Fibroblast of skin of back (primary cell): ENCODE measurements at places on chromosomes 7 and 10.

- DNase-seq = peak; percentile 69
Measured at GRCh38 chr7:155763691-155764437, 48.4 kb downstream of the SHH start.

DNA sequence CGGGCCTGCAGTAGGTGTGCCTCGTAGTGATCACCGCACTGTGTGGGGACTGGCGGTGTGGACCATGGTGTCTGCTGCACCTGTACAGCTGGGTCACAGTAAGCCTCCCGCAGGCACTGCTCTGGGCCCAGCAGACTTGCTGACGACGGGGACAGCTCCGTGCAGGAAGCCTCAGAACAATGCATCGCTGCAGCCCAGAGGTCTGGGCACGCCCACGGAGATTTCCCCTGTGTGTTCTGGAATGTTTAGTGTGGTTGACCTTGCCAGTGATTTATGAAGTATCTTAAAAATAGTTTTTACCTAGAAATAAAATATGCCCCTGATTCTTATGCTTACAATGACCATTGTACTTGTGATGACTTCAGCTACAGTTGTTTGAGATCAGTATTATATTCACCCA, 59.1 kb upstream of the ZNF32 start:
- peak; percentile 74 for DNase-seq

DNA sequence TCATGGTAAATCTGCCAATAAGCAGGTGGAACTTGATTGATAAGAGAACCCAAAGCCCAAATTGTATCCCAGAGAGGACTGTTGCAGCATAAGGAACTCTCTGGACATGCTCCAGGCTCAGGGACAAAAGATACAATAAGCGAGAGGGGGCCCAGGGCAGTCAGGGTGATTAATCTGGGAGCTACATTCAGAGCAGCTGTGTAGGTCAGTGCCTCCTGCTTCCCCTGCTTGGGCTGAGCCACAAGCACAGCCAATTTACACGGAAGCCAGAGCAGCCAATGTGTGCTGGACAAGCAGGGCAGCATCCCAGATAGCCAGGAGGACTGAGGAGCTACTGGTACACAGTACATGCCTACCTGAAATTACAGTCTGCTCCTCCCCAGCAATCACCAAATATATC, 24.2 kb downstream of the MYPN start:
- DNase-seq = no peak

- no peak for DNase-seq
Measured at GRCh38 chr7:91201442-91202113, 62.7 kb upstream of the FZD1 start.

DNA sequence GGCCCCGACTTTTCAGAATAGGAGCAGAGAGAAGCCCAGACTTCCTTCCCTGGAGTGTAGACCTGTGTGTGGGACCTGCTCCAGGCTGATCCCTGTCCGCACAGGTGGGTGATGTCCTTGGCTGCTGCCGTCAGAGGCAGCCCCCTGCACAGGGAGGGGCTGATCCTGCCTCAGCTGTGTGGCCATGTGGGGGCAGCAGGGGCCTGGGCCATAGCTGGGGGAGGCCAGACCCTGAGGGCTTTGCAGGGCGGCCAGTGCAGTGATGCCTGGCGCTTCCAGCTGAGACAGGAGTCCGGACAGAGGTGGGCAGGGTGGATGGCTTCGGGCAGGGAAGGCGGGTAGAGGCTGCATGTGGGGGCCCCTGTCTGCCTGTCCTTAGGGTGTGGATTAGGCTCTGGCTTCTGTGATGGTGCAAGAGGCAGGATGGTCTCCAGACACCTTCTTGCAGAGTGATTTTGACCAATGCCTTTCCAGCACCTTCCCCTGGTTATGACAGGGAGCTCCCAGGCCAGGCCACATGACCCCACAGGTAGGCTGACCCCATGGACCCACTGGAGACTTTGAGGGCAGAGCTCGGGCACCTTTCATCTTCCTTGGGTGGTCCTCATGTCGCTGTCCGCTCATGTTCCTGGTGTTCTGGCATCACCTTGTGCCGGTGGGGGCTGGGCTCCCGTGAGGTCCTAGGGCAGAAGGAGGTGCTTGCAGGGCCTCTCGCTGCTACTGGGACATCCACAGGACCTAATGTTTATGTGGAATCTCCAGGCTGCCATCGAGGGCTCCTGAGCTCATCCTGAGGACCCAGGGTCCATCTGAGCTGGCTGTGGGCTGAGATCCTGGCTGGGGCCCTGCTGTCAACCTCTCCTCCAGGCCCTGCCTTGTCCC, 141.5 kb downstream of the ADCY1 start:
- no peak for DNase-seq

DNA sequence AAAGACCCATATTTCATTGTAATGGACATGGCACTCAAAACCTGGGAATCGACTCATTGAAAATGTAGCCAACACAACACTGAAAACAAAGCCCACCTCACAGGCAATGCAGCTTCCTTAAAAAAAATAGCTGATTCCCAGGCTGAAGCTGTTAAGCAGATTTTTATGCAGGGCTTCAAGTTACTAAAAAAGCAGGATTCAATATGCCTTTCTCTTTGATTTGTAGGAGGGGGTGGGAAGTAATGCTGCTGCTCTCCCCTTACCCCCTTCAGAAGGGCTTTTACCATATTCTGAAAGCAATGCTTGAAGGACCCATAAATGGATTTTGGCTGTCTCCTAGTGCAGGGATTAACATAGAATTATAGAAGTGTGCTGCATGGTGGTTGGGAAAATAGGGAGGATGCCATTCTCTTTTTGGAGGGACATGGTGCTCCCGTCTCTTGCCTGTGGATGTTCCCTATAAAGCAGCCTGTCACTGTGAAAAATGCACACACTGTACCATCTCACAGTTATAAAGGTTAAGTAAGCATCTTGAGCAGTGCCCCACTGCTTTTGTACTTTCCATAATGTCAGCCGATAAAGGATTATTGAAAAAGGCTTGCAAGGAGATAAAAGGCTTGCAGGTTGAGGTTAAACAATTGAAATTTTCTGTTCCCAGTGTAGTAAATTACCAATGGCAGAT, 262.8 kb downstream of the AUTS2 start:
- no peak for DNase-seq

DNA sequence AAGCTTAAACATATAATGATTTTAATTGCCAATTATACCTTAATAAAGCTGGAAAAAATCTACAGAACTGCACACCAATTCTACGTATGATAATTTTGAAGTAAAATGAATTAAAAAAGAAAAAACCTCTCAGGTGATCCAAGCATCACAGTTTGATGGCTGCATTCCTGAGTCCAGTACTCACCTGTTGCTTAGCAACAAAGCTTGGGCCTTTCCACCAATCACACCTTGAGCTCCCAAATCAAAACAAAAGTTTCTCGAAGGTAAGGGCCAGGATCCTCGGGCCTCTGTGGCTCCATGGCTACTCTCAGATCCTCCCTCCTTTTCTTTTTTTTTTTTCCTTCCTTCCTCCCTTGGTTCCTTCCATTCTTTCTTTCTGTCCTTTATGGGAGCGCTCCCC, 137.2 kb upstream of the PCBD1 start:
- DNase-seq = no peak

DNA sequence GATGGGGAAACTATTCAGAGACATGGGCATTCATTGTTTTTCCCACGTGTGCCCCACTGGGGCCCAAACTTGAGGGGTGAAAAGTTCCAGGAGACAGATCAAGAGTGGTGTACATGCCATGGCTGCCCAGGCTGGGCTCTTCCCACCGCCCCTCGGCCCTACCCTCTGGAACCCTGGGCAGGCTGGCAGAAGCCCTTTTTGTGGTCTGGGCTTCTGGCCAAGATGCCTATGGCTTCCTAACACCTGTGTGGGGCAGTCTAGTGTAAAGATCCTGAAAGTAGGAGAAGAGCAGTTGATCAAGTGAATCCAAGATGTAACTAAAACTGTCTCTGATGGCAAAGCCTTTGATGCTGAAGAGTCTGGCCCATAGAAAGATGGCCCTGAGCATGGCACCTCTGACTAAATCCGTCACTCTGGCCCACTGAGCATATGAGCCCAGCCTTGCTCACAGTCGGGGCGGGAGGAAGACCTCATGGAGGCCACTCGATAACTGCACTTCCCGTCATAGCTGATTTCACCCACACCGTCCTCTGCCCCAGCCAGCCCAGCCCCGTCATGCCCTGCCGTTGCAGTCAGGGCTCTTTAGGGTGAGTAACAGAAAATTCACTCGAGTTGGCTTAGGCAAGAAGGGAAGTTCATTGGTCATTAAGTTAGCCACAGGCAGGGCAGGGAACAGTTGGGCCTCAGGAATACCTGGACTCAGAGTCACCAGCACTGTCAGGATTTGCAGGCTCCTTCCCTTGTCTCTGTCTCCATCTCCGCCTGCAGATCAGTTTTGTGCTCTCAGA, 37.9 kb upstream of the MTPAP start:
- no peak for DNase-seq

DNA sequence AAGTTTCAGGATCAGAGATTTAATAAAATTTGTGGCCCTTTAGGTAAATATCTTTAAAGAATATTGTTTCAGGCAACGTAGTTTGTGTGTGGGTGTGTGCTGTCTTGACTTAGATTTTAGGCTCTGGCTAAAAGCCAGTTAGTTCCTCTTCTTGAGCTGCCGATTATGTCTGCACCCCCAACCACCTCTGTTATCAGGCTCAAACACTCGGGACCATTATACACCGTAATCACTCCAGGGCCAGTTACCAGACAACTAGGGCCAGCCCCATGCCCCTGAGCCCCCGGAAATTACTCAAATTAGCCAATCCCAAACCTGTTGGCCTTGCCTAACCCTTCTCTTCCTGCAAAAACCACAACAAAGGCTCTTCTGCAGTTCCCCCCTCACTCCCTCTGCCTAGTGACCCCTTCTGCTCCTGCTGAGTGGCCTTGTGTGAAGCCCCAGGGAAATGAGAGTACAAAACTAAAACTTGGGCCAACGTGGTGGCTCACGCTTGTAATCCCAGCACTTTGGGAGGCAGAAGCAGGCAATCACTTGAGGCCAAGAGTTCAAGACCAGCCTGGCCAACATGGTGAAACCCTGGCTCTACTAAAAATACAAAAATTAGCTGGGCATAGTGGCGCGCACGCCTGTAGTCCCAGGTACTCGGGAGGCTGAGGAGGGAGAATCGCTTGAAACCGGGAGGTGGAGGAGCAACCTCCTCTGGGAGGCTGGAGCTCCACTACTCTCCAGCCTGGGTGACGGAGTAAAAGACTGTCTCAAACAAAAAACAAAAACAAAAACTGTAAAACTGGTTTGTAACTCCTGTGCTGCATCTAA, 9.2 kb upstream of the HNRNPF start:
- DNase-seq = no peak

DNA sequence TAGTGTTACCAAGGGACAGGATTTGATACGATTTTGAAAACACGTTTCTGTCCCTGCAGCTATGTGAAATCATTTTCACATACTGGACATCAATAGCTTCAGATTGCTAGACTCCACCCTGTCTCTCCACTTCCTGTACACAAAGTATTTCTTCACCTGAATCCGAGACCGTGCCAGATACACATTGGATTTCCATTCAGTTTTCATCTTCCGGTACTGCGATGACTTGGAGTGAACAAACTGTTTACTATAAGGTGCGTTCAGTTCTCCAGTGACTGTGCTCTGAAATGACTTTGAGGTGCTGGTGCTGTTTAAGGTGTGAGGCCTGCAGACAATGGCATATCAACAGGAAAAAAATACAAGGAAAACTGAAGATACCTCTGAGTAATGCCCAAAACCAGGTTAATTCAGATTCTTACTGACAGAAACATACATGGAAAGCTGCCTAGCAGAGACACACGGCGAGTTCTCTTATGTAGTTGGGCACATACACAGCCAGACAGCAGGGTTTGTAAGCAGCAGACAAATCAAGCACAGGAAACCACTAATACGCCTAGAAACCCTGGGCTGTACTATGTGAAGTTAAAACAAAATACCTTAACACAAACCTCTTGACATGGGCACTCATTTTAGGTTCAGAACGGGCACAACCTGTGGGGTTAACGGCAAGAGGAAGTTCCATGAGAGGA, 119.2 kb downstream of the GALNT11 start:
- no peak for DNase-seq

DNA sequence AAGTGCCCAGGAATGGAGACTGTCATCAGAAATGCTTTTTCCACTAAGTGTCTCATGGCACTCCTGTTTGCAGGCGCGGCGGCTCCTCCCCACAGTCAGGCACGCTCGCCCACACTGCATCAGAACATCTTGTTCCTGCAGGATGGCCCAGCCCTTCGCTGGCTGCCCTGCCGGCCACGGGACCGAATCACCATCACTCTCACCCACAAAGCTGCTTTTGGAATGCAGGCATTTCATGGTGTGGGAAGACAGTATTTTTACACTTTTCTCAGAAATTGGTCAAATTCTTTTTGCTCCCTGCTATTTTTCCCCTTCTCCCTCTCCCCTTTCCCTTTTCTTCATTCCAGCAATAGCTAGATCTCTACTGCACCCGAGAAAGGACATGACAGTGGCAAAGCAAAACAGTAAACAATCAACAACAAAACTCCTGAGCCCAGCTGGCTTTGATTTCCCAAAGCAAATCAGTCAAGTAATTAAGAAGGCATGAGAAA, 176.1 kb upstream of the TNS3 start:
- peak; percentile 72 for DNase-seq

DNA sequence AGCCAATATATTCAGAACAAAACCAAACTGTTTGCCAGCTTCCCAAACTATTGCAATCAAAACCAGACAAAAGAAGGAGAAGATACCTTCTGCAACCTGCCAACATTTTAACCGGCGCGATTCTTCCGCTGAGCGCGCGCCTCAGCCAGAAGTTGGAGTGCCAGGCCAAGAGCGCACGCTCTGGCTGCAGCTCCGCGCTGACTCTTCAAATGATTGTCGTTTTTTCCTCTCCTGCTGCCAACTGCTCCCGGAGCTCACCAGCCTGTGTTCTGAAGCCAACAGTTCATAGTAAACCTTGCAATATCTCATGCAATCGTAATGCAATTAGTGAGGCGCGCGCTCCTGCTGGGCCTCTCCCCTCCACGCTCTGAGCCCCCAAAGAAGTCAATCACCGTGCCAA, 259.7 kb upstream of the MGMT start:
- no peak for DNase-seq

DNA sequence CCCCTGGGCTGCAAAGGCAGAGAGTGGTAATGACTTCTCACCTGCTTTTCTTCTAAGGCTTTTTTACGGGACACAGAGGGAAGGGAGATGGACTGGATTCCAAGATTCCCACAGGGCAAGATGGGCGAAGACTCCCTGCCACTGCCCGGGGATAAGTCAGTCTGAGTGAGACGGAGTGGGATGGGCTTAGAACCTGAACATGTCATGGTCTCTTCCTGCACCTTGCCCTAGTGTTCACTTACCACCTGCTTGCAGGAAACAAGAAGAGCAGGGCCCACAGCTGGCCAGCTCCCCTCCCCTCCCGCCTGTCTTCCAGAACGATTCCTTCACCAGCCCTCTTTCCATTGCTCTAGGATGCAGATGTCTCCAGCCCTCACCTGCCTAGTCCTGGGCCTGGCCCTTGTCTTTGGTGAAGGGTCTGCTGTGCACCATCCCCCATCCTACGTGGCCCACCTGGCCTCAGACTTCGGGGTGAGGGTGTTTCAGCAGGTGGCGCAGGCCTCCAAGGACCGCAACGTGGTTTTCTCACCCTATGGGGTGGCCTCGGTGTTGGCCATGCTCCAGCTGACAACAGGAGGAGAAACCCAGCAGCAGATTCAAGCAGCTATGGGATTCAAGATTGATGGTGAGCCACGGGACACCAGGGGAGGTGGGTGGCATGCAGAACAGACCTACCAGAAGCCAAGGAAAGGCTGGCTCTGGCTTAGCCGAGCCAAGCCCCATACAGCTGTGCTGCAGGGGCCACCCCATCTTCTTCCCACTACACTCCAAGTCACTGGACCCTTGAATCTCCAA, 1.3 kb downstream of the SERPINE1 start:
- peak; percentile 32 for DNase-seq

- no peak for DNase-seq
Measured at GRCh38 chr10:5900247-5900646, 10.2 kb downstream of the FBH1 start.

GRCh38 chr7:34756691-34757090, 98.7 kb downstream of the NPSR1 start:
- no peak for DNase-seq

GRCh38 chr7:14858866-14859265, 43.7 kb downstream of the DGKB start:
- DNase-seq = no peak
